IPS DF 6.9 (cell line): ENCODE measurements at places on chromosomes 12 and 14.
A peak's percentile ranks its signal among the peaks of the same experiment; 100 is the strongest.

GRCh38 chr14:94689218-94689984 is 77.2 kb downstream of the SERPINA3 start:
- H3K36me3 ChIP-seq = no peaks in the 10 kb centered on the region
- DNase-seq = peak; percentile 43
- H3K27me3 ChIP-seq = no peaks in the 10 kb centered on the region
- no peaks in the 10 kb centered on the region for H3K4me1 ChIP-seq
- H3K4me3 ChIP-seq = no peak overlapping the region

GRCh38 chr14:56474419-56475022 is 105.1 kb upstream of the TMEM260 start:
- no peak overlapping the region for H3K4me3 ChIP-seq
- no peak for DNase-seq
- no peak overlapping the region for H3K27ac ChIP-seq
- H3K36me3 ChIP-seq = peaks cover 2% of the 10 kb centered on the region; the same call in 1 of the 2 replicates
- no peaks in the 10 kb centered on the region for H3K27me3 ChIP-seq

DNA sequence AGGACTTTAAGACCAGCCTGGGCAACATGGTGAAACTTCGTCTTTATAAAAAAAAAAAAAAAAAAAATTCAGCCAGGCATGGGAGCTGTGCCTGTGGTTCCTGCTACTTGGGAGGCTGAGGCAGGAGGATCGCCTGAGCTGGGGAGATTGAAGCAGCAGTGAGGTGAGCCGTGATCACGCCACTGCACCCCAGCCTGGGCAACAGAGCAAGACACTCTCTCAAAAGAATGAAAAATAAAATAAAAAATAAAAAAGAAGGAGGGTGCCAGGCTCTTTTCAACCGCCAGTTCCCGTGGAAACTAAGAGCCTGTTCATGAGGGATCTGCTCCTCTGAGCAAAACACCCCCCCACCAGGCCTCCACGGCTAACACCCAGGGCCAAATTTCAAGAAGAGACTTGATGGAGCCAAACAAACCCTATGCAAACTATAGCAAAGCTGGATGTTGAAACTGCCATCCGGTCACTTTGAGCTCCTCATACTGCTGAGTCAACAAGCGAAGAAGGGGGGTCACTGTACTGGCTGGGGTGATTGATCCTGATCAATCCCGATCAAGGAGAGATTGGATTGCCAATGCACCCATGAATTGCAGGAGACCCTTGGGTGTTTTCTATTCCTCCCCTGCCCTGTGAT is 23.4 kb downstream of the DLK1 start:
- no peak overlapping the region for H3K4me3 ChIP-seq
- H3K27ac ChIP-seq = no peak overlapping the region
- H3K27me3 ChIP-seq = no peaks in the 10 kb centered on the region

DNA sequence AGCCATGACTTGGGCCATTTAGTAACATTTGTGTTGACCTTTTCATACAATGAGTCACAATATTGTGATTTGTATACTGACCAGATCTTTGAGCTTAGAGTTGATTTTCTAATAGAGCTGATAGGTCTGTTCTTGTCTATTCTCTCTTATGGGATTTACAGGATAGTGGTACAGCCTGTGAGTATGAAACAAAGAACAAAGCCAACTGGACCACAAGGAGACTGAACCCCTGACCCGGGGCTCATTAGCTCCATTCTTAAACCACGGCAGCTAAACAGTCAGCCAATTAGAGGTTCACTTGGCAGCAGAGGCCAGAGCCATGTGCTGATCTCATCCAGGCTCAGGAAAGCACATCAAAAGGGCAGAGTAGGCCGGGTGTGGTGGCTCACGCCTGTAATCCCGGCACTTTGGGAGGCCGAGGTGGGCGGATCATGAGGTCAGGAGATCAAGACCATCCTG is 59.1 kb upstream of the GNPNAT1 start:
- H3K4me1 ChIP-seq = no peaks in the 10 kb centered on the region
- no peaks in the 10 kb centered on the region for H3K36me3 ChIP-seq
- no peaks in the 10 kb centered on the region for H3K27me3 ChIP-seq
- no peak for DNase-seq

- no peaks in the 10 kb centered on the region for H3K4me1 ChIP-seq
- no peaks in the 10 kb centered on the region for H3K36me3 ChIP-seq
- DNase-seq = no peak
- no peak overlapping the region for H3K4me3 ChIP-seq
- no peak overlapping the region for H3K27ac ChIP-seq
Observed at GRCh38 chr12:26374934-26375680, 179.7 kb downstream of the SSPN start.

GRCh38 chr14:60508707-60509437 is at the start of gene SIX6:
Gene SIX6 (plus strand): TSS chr14:60509146. CDS start chr14:60509399, 253 bp downstream.
- no peak within 1 kb of the TSS for H3K27ac ChIP-seq
- DNase-seq = no peak
- peaks cover 7% of the 10 kb centered on the region; the same call in 1 of the 2 replicates for H3K4me1 ChIP-seq
- H3K36me3 ChIP-seq = no peaks in the 10 kb centered on the region
- H3K4me3 ChIP-seq = peak within 1 kb of the TSS; percentile 17; the same call in 1 of the 2 replicates

- H3K4me1 ChIP-seq = no peaks in the 10 kb centered on the region
- no peak for DNase-seq
- H3K36me3 ChIP-seq = no peaks in the 10 kb centered on the region
Observed at GRCh38 chr12:49783917-49784676, 42.7 kb downstream of the TMBIM6 start.

DNA sequence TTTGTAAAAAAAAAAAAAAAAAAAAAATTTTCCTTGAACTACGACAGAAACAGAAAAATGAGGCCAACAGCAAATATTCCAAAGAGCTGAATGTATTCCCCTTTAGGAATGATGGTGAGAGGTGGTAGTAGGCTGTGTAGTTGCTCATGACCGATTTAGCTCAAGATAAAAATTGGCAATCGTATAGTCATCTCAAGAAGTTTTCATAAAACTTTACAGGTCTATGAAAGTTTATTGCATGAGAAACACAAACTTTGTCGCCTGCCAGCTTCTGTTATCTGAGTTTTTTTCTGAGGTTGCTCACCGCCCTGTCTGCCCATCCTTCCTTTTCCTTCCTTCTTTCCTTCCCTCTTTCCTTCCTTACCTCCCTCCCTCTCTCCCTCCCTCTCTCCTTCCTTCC is 605.5 kb downstream of the BCL11B start:
- no peak for DNase-seq
- H3K4me3 ChIP-seq = no peak overlapping the region
- H3K27ac ChIP-seq = no peak overlapping the region
- no peaks in the 10 kb centered on the region; the same call in 1 of the 2 replicates for H3K4me1 ChIP-seq

DNA sequence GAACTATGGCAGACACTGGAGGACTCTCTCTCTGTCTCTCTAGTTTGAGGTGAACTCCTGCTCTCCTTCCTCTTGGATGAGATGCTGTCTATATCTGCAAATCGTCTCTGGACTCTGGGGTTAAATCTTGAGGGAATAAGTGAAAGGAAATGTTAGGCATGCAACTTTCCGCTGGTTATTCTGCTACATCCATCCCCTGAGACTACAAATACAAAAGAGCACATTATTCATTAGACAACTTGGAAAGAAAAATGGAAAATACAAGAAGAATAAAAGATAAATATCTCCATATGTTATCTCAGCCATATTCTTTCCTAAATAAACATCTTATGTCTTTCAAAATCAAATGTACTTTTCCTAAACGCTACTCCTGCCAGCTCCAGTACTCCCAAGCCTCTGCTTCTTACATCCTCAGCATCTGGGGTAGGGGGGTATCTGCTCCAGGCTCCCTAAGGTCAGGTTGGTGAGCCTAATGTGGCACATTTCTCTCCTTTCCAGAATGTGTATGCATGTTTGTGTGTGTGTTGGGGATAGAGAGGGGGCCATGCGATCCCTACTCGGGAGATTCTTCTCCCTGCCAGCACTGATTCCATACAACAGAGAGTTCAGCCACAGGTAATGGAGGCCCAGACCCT is 102.9 kb upstream of the FSCB start:
- no peak overlapping the region for H3K4me3 ChIP-seq
- no peaks in the 10 kb centered on the region for H3K27me3 ChIP-seq
- H3K27ac ChIP-seq = no peak overlapping the region
- H3K36me3 ChIP-seq = no peaks in the 10 kb centered on the region

DNA sequence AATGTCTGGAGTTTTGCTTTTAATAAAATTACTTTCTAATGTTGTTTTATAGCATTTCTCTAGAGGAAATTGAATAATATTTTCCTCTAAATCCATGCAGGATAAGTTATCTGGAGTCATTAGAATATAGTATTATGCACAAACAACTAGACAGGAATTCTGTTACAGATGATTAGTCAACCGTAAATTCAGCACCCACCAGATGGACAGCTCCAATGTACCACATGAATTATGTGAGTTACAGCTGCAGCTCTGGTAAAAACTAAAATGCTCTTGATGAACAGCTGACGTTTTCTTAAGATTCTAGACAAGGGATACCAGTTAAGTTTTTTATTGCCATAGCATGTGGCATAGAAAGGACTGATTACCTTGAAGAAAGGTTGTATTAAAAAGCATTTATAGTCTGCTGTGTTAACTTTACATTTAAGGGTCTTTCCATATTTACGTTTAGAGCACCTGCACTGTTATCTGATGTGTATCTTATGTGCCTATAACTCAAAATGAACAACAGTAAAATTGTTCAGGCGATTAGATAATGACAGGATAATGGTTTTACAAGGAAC is 321.4 kb upstream of the LRFN5 start:
- no peak for DNase-seq
- H3K36me3 ChIP-seq = no peaks in the 10 kb centered on the region
- H3K27ac ChIP-seq = no peak overlapping the region
- no peaks in the 10 kb centered on the region for H3K27me3 ChIP-seq

- H3K36me3 ChIP-seq = no peaks in the 10 kb centered on the region
- H3K27ac ChIP-seq = no peak overlapping the region
- H3K27me3 ChIP-seq = peaks cover 4% of the 10 kb centered on the region; the same call in 1 of the 2 replicates
- no peaks in the 10 kb centered on the region; the same call in 1 of the 2 replicates for H3K4me1 ChIP-seq
- H3K4me3 ChIP-seq = no peak overlapping the region
- DNase-seq = no peak
Observed at GRCh38 chr14:99964979-99965378, 100.2 kb upstream of the EVL start.

- DNase-seq = no peak
- H3K4me3 ChIP-seq = no peak overlapping the region
- no peaks in the 10 kb centered on the region for H3K4me1 ChIP-seq
- no peaks in the 10 kb centered on the region for H3K36me3 ChIP-seq
- H3K27me3 ChIP-seq = no peaks in the 10 kb centered on the region
Observed at GRCh38 chr14:35632271-35632670, 98.3 kb downstream of the INSM2 start.

DNA sequence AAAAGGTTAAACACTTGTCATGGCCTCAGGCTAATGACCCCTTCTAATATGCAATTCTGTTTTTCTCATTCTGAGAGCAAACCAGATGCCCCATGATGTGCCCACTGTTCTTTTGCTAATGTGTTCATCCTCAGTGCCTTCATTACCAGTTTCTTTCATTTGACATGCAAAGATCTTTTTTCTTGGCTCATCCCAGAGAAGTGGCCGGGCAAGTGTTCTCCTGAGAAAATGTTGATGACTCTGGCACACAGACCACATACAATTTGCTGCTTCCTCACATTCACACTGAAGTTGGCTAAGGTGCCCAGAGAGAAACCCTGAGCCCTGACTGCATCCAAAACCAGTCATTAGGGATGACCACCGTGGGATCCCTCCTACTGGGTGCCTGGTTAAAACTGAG is 833.3 kb downstream of the DIO2 start:
- no peaks in the 10 kb centered on the region for H3K36me3 ChIP-seq
- peaks cover 4% of the 10 kb centered on the region; the same call in 1 of the 2 replicates for H3K4me1 ChIP-seq
- H3K27ac ChIP-seq = no peak overlapping the region
- H3K27me3 ChIP-seq = no peaks in the 10 kb centered on the region
- H3K4me3 ChIP-seq = no peak overlapping the region

DNA sequence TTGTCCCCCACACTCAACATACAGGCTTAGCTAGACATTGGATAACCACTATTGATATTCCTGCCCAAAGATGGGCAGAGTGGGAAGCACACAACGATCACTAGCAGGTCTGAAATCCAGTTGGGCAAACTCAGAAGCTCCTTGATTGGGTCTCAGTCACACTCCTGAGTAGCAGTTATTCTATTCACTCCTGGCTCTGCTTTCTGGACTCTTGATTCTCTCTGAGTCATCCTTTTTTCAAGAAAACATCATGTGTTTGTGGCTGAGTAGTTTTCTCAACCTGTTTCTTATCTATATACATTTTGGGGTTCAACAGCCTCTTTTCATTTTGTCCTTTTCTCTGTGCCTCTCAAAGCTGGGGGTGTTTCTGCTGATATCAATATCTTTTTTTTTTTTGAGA is 46.0 kb upstream of the MANSC4 start:
- no peaks in the 10 kb centered on the region for H3K36me3 ChIP-seq
- no peaks in the 10 kb centered on the region for H3K4me1 ChIP-seq
- H3K27ac ChIP-seq = no peak overlapping the region

GRCh38 chr12:66549050-66549389 is 129.9 kb downstream of the GRIP1 start:
- no peaks in the 10 kb centered on the region for H3K36me3 ChIP-seq
- no peaks in the 10 kb centered on the region for H3K4me1 ChIP-seq
- no peak overlapping the region for H3K27ac ChIP-seq
- DNase-seq = no peak
- H3K4me3 ChIP-seq = no peak overlapping the region

- H3K27me3 ChIP-seq = peaks cover 7% of the 10 kb centered on the region; the same call in 1 of the 2 replicates
- no peak overlapping the region for H3K27ac ChIP-seq
- no peaks in the 10 kb centered on the region for H3K4me1 ChIP-seq
Observed at GRCh38 chr12:27330846-27331245, 1.8 kb upstream of the BMAL2 start.

GRCh38 chr12:47755655-47756562 is 2.8 kb downstream of the RAPGEF3 start:
- H3K4me3 ChIP-seq = no peak overlapping the region
- DNase-seq = no peak
- no peak overlapping the region for H3K27ac ChIP-seq
- H3K27me3 ChIP-seq = no peaks in the 10 kb centered on the region
- peaks cover 14% of the 10 kb centered on the region for H3K4me1 ChIP-seq

GRCh38 chr12:2689879-2690278 is 104.9 kb upstream of the FKBP4 start:
- no peak overlapping the region for H3K27ac ChIP-seq
- no peak overlapping the region for H3K4me3 ChIP-seq
- peaks cover 4% of the 10 kb centered on the region for H3K4me1 ChIP-seq
- H3K36me3 ChIP-seq = no peaks in the 10 kb centered on the region

- H3K4me1 ChIP-seq = no peaks in the 10 kb centered on the region
- H3K27ac ChIP-seq = no peak overlapping the region
- no peaks in the 10 kb centered on the region for H3K27me3 ChIP-seq
- no peak for DNase-seq
- H3K36me3 ChIP-seq = no peaks in the 10 kb centered on the region
- H3K4me3 ChIP-seq = no peak overlapping the region
Observed at GRCh38 chr12:61854902-61855301, 405.3 kb upstream of the USP15 start.
